Heart left ventricle (tissue), 16 donors: ENCODE measurements at places on chromosomes 6 and 20.

DNA sequence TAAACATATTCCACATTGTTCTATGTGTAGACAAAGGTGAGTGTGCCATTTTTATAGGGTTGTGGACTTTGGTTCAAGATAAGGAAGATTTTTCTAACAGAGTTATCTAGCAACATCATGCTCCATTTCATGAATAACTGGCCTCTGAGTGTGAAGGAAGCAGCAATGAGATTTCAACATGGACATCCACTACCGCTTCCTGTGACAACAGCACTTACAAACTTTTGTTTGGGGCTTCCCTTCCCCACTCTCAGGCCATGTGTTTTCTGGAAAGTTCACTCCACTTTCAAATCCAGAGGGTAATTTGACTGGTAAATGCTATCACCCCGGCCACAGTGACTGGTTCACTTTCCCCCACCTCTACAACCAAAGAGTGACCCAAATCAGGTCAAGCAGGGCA lies 38.1 kb upstream of the PROKR2 start:
- no peak for DNase-seq

DNA sequence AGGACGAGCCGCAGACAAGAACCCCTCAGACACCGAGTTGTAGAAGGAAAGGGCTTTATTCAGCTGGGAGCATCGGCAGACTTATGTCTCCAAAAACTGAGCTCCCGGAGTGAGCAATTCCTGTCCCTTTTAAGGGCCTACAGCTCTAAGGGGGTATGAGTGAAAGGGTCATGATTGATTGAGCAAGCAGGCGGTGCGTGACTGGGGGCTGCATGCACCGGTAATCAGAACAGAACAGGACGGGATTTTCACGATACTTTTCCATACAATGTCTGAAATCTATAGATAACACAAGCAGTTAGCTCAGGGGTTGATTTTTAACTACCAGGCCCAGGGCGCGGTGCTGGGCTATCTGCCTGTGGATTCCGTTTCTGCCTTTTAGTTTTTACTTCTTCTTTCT lies 226.4 kb upstream of the PLCB4 start:
- DNase-seq, result no peak

GRCh38 chr6:89239338-89239737 lies 22.2 kb upstream of the GABRR1 start:
- no peak for DNase-seq

DNA sequence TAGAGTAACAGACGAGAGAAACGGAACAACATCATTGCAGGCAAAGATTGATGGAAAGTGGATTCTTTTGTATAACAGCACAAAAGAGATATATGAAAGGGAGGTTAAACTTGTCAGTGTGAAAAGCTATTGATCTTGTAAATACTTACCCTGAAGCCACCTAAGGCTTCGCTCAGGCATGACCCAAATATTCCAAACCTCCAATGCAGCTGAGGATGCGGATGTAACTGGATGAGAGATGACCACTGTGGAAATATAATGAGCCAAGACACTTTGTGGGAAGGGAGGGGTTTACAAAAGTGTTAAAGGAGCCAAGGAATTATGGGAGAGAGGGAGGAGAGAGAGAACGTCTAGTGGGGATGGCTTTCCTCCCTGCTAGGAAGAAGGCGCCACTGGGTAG lies 112.0 kb downstream of the DOK5 start:
- DNase-seq, result no peak
